Suprapubic skin (tissue), 4 donors: ENCODE measurements at places on chromosomes 6 and 20. TPM values are rescaled to one million over a fixed set of nuclear protein-coding genes. Genes with fewer than 3 reads are reported as not detected.

DNA sequence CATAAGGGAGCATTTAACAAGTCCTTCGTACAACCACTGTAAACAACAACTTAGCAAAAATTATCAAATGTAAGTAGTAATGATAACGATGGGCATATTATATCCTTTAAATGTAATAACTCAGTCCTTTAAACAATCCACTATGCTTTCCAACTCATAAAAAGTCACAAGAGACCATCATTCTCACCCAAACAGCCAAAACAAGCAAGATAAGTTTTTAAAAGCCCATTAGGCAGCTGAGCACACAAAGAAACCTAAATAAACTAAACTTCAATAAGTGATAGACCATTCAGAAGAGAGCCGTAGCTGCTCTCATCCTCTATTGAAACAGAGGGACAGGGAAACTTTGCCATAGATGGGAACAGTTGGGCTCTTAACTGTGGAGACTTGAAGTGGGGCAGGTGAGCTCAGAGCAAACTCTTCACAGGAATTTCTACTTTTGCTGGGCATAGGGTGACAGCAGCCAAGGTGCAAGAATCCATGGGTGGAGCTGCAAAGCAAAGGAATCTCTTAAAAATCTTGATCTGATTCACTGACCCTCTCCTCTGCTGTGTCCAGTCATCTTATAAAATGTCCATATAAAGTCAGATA lies 22.5 kb downstream of the RAB22A start:
- no peak for DNase-seq
- no peaks in the 10 kb centered on the region for H3K27me3 ChIP-seq
- no peaks in the 10 kb centered on the region for H3K4me1 ChIP-seq
- H3K36me3 ChIP-seq = no peaks in the 10 kb centered on the region
- no peak overlapping the region for H3K4me3 ChIP-seq

Gene UBE2C
- 18.4 TPM for total RNA-seq

- H3K4me3 ChIP-seq = no peak overlapping the region
- no peaks in the 10 kb centered on the region for H3K27me3 ChIP-seq
- H3K36me3 ChIP-seq = no peaks in the 10 kb centered on the region
- DNase-seq = no peak
- no peak overlapping the region for H3K27ac ChIP-seq
These were observed 12.8 kb downstream of the NHSL1 start for GRCh38 chr6:138486249-138487101.

Gene NOL4L
- 4.6 TPM for total RNA-seq

- no peaks in the 10 kb centered on the region for H3K27me3 ChIP-seq
- no peak for DNase-seq
- no peaks in the 10 kb centered on the region for H3K4me1 ChIP-seq
- H3K27ac ChIP-seq = no peak overlapping the region
These were observed 291.5 kb downstream of the TBC1D32 start for GRCh38 chr6:121042766-121043165.

Gene MYBL2
- 1.4 TPM for total RNA-seq

DNA sequence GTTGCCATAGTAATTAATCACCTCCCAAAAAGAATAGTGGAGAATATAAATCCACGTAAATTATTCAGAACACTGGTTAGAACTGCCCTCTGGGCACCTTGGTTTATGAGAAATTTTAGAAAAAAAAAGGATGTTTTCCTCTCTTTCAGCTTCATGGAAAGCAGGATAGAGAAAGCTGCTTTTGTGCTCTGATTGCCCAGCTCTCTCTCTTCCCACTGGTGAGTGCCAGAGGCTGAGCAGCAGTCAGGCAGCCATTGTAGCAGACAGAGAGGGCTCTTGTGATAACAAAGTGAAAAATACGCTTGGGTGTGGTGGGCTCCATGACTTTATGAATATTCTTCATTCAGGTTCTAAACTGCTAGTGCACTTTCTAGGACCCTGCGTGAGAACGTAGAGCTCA lies 26.4 kb downstream of the SLC35F1 start:
- no peak overlapping the region for H3K4me3 ChIP-seq
- H3K27ac ChIP-seq = no peak overlapping the region
- no peaks in the 10 kb centered on the region for H3K27me3 ChIP-seq
- no peaks in the 10 kb centered on the region for H3K36me3 ChIP-seq
- DNase-seq = no peak
